ENCODE measurements at places on chromosomes 7 and 10. TPM values are rescaled to one million over a fixed set of nuclear protein-coding genes. Genes with fewer than 3 reads are reported as not detected.

GRCh38 chr7:12423997-12424745, 20.5 kb upstream of the VWDE start:
- no peaks in the 10 kb centered on the region for H3K4me1 ChIP-seq
- H3K27me3 ChIP-seq: peaks cover 11% of the 10 kb centered on the region
- H3K36me3 ChIP-seq: no peaks in the 10 kb centered on the region
- no peak overlapping the region for H3K4me3 ChIP-seq

DNA sequence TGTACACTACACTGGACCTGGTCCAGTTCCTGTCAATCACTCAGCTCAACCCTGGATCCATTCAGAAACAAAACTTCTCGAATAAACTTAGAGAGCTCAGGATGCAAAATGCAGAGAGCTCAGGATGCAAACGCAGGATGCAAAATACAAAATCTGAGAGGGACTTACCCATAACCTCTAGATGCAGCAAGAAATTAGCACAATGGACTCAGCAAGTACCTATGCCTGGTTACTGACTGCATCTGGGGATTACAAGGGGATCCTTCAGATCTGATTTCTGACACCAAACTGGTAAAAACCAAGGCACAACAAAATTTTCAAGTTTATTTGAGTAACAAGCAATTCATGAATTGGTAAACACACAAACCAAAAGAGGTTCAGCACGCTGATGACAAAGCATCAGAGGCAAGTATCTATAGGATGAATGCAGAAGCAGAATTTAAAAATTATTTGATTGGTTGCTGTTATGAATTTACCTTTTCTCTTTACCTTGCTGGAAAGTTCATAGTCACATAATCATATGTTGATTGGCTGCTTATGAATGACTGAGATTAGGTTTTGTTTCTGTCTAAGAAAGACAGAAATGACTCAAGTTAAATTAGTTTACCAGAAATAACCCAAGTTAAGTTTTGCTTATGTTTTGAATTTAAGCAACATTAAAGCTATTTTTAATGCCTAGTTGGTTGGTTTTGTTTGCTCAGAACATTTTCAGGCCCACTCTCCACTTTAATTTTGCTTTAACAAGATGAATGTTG, 11.4 kb downstream of the GIMAP6 start:
- no peaks in the 10 kb centered on the region for H3K27me3 ChIP-seq
- DNase-seq: peak; percentile 10
- H3K4me1 ChIP-seq: peaks cover 53% of the 10 kb centered on the region
- H3K27ac ChIP-seq: peak overlapping the region; percentile 82

DNA sequence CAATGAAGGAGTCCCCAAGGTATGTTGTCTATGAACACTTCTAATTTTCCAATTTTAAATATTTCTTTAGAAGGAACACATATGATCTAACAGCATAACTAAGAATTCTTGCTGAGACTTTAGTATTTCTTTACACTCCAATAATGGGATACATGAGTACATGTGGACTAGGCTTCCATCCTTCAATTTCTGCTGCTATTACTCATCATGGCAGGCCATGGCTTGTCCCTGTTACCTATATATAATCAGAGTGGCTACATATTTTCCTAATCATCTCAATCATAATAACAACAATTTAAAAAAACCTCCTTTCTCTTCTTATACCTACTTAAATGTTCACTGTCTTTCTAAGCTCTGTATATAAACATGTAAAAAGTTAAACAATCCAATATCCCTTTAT, 60.3 kb upstream of the TAC1 start:
- H3K4me1 ChIP-seq: no peaks in the 10 kb centered on the region
- DNase-seq: no peak
- no peak overlapping the region for H3K27ac ChIP-seq
- H3K4me3 ChIP-seq: no peak overlapping the region
- H3K27me3 ChIP-seq: peaks cover 6% of the 10 kb centered on the region

DNA sequence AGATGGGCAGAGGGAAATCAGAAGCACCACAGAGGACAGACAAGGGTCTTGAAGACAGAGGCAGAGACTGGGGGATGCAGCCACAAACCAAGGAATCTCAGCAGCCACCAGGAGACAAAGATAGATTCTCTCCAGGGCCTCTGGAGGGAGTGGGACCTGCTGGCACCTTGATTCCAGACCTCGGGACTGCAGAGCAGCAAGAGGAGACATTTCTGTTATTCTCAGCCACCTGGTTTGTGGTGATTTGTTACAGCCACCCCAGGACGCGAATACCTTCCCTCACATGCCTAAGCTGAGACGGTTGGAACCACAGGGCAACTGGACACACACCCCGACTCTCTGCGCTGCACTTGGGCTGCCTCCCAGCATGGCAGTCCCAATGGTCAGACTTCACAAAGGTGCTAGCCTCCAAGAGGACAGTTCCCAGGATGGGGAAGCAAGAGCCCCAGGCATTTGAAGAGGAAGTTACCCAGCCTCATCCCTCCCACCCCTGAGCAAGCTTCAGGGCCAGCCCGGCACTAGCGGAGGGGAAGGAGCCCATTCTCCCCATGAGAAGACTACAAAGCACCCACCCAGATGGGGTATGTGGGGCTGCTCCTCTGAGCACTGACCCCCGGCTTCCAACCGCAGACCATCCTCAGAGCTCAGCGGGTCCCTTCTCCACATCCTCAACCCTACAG, 104.6 kb upstream of the INSIG1 start:
- H3K36me3 ChIP-seq: peaks cover 5% of the 10 kb centered on the region
- no peak overlapping the region for H3K4me3 ChIP-seq
- peaks cover 16% of the 10 kb centered on the region for H3K4me1 ChIP-seq
- no peak overlapping the region for H3K27ac ChIP-seq

- no peaks in the 10 kb centered on the region for H3K27me3 ChIP-seq
- H3K4me1 ChIP-seq: peaks cover 77% of the 10 kb centered on the region
- no peak for DNase-seq
- peaks cover 88% of the 10 kb centered on the region for H3K36me3 ChIP-seq
- no peak overlapping the region for H3K27ac ChIP-seq
Observed at GRCh38 chr10:62068464-62068863, 167.0 kb downstream of the ARID5B start.

DNA sequence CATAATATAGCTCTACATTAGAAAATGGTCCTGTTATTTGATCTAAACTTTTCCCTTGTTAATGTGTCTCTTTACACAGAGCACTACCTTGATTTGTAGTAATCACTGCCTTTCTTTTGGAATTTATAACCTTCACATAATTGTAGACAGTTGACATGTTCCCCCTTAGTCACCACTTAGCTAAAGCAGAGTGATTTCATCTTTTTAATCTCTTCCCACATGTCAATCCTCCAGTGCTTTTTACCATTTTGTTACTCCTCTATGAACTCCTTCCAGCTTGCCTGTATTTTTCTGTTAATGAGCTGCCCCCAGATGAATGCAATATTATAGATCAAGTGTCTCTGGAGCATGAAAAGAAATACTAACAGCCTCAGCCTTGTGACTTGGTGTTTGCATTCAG, 2.6 kb upstream of the PPP1R3A start:
- no peaks in the 10 kb centered on the region for H3K4me1 ChIP-seq
- no peak for DNase-seq
- H3K27ac ChIP-seq: no peak overlapping the region
- H3K4me3 ChIP-seq: no peak overlapping the region
- H3K36me3 ChIP-seq: no peaks in the 10 kb centered on the region

TEX36 gene
- total RNA-seq: not detected

DNA sequence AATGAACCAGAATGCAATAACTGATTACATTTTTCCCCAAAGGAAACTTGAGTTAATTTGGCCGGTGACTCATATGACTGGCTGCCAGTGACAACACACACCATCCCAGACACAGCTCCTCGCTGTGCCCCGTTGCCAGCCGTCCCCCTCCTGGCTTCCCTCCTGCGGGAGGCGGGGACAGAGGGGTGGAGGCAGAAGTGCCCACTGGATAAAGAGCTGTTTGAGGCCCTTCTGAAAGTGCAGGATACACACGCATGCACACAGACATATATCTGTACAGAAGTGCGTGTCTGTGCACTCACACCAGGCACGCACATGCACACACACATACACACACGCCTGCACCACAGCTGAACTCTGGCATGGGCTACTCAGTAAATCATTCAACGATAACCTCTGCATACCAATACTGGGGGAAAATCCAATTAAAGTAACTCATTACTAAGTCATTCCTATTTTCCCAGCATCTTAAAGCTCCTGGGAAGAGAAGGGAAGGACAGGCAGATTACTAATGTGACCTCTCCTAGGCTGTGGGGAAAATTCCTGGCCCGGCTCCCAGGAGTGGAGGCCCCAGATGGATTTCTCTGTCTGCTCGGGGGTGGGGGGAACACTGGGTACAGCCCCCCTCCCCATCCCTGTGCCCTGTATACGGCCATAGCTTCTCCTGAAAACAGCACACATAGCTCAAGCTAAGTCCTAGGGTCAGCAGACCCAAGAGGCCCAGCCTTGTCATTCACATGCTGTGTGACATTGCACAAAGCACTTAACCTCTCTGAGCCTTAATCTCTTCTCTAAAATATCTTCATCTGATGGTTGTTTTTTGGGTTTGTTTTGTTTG, 52.3 kb upstream of the MYL10 start:
- H3K27me3 ChIP-seq: no peaks in the 10 kb centered on the region
- H3K4me3 ChIP-seq: no peak overlapping the region
- no peaks in the 10 kb centered on the region for H3K36me3 ChIP-seq
- DNase-seq: no peak

- no peak for DNase-seq
- H3K4me3 ChIP-seq: no peak overlapping the region
- no peaks in the 10 kb centered on the region for H3K36me3 ChIP-seq
- H3K4me1 ChIP-seq: no peaks in the 10 kb centered on the region
Observed at GRCh38 chr7:144057954-144058353, 9.2 kb downstream of the OR2A5 start.

- no peak overlapping the region for H3K4me3 ChIP-seq
- peaks cover 5% of the 10 kb centered on the region for H3K4me1 ChIP-seq
- peak overlapping the region; percentile 46 for H3K27ac ChIP-seq
Observed at GRCh38 chr10:80517416-80518142, 20.1 kb upstream of the SH2D4B start.

SORCS1 gene
- total RNA-seq: not detected

ELAPOR2 gene
- 3.2 TPM for total RNA-seq

IGFBP3 gene
- not detected for total RNA-seq

GRCh38 chr7:69871213-69871885, 273.1 kb downstream of the AUTS2 start:
- no peak overlapping the region for H3K4me3 ChIP-seq
- H3K36me3 ChIP-seq: no peaks in the 10 kb centered on the region
- H3K27ac ChIP-seq: no peak overlapping the region
- no peaks in the 10 kb centered on the region for H3K4me1 ChIP-seq
- no peaks in the 10 kb centered on the region for H3K27me3 ChIP-seq

GRCh38 chr10:13712837-13713581, 126.2 kb downstream of the PRPF18 start:
- H3K27ac ChIP-seq: no peak overlapping the region
- peaks cover 17% of the 10 kb centered on the region for H3K4me1 ChIP-seq
- no peaks in the 10 kb centered on the region for H3K36me3 ChIP-seq
- DNase-seq: peak; percentile 38
- no peak overlapping the region for H3K4me3 ChIP-seq

- no peak for DNase-seq
- peaks cover 41% of the 10 kb centered on the region for H3K36me3 ChIP-seq
- H3K27ac ChIP-seq: no peak overlapping the region
- H3K27me3 ChIP-seq: no peaks in the 10 kb centered on the region
- no peak overlapping the region for H3K4me3 ChIP-seq
Observed at GRCh38 chr7:2937701-2938513, 93.8 kb upstream of the GNA12 start.

CFTR gene
- total RNA-seq: not detected

GRCh38 chr7:121572615-121573014, 176.5 kb upstream of the FAM3C start:
- peaks cover 18% of the 10 kb centered on the region for H3K27me3 ChIP-seq
- H3K27ac ChIP-seq: no peak overlapping the region
- no peaks in the 10 kb centered on the region for H3K36me3 ChIP-seq
- no peak overlapping the region for H3K4me3 ChIP-seq
- H3K4me1 ChIP-seq: no peaks in the 10 kb centered on the region

GRCh38 chr10:72511459-72511858, 114.4 kb downstream of the MICU1 start:
- no peak for DNase-seq
- H3K27ac ChIP-seq: no peak overlapping the region
- peaks cover 4% of the 10 kb centered on the region for H3K36me3 ChIP-seq
- no peak overlapping the region for H3K4me3 ChIP-seq
- no peaks in the 10 kb centered on the region for H3K27me3 ChIP-seq

GRCh38 chr7:136205956-136206355, 228.8 kb upstream of the MTPN start:
- DNase-seq: no peak
- no peaks in the 10 kb centered on the region for H3K4me1 ChIP-seq
- no peak overlapping the region for H3K27ac ChIP-seq

- DNase-seq: no peak
- H3K27ac ChIP-seq: no peak overlapping the region
- H3K27me3 ChIP-seq: peaks cover 2% of the 10 kb centered on the region
- H3K4me3 ChIP-seq: no peak overlapping the region
Observed at GRCh38 chr7:133183042-133183794, 69.7 kb upstream of the EXOC4 start.

CD36 gene
- not detected for total RNA-seq

- DNase-seq: no peak
- no peaks in the 10 kb centered on the region for H3K36me3 ChIP-seq
- H3K27ac ChIP-seq: no peak overlapping the region
- H3K4me1 ChIP-seq: no peaks in the 10 kb centered on the region
- H3K4me3 ChIP-seq: no peak overlapping the region
Observed at GRCh38 chr10:120480848-120481247, 23.8 kb downstream of the PLPP4 start.

- H3K27me3 ChIP-seq: no peaks in the 10 kb centered on the region
- H3K4me3 ChIP-seq: no peak overlapping the region
- peak; percentile 78 for DNase-seq
- H3K27ac ChIP-seq: peak overlapping the region; percentile 81
Observed at GRCh38 chr7:139696552-139696951, 81.2 kb downstream of the HIPK2 start.

DNA sequence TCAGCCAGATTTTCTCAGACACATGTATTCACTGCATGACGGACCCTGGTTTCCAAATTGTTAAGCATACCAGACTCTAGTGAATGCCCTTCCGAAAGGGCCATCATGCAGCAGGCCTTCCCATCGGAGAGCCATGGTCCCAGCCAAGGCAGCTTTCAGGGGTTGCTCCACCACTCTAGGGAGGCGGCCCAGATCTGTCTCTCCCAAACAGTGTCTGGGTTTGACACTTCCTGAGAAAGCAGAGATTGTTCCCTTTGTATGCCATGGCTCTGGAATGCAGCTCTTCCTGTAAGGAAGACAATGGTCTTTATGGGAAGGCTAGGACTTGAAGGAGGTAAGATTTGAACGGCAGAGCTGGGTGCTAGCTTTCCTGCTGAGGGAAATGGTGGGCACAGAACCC, 178.8 kb upstream of the BMPER start:
- H3K4me3 ChIP-seq: no peak overlapping the region
- H3K27me3 ChIP-seq: no peaks in the 10 kb centered on the region
- no peaks in the 10 kb centered on the region for H3K4me1 ChIP-seq
- no peaks in the 10 kb centered on the region for H3K36me3 ChIP-seq
- H3K27ac ChIP-seq: no peak overlapping the region
- no peak for DNase-seq

GJD4 gene
- total RNA-seq: not detected

RGR gene
- total RNA-seq: not detected

- no peaks in the 10 kb centered on the region for H3K4me1 ChIP-seq
- no peaks in the 10 kb centered on the region for H3K27me3 ChIP-seq
- no peaks in the 10 kb centered on the region for H3K36me3 ChIP-seq
- DNase-seq: no peak
Observed at GRCh38 chr7:121909716-121910345, 36.9 kb downstream of the PTPRZ1 start.

Measured in activated naive CD4-positive, alpha-beta T cell treated with anti-CD3 and anti-CD28 coated beads for 36 hours (primary cell).